ENCODE measurements at places on chromosomes 4 and X.
A peak's percentile ranks its signal among the peaks of the same experiment; 100 is the strongest.

- no peak for DNase-seq
Observed at GRCh38 chrX:38626296-38626695, 65.0 kb downstream of the TSPAN7 start.

DNA sequence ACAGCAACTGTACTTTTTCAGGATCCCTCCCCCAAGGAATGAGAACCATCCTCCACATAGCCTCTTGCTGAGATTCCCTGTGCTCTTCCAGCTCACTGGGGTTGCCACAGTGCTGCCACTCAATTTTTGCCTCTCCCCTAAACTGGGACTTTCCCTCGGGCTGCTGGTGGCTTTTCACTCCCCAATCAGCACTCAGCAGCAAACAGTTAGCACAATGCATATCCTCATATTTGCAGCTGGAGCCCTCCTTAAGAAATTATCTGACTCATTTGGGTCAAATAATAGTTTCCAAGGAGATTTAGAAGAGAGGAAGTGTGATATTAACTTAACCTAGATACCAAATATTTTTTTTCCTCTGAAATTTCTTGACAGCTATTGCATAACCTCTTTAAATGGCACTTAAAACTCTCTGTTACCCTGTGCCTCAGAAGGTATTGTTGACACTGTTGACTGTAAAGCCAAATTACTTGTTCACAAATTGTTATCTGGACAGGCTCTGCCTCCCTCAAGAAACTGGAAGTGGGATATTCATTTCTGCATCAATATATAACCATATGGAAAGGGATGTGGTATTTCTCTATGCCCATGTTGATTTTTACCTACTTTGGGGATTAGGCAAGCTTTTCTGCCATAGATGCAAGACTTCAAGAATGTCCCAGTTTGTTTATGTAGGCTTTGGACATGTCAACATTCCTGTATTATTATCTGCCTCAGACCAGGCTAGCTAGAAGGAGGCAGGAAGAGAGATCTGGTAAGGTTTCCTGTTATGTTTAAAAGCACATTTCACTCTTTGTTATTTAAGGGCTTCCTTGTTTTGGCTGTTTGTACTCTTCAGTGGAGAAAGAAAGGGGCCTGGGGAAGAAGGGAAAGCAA is 58.0 kb downstream of the SEPTIN11 start:
- peak; percentile 32 for DNase-seq

DNA sequence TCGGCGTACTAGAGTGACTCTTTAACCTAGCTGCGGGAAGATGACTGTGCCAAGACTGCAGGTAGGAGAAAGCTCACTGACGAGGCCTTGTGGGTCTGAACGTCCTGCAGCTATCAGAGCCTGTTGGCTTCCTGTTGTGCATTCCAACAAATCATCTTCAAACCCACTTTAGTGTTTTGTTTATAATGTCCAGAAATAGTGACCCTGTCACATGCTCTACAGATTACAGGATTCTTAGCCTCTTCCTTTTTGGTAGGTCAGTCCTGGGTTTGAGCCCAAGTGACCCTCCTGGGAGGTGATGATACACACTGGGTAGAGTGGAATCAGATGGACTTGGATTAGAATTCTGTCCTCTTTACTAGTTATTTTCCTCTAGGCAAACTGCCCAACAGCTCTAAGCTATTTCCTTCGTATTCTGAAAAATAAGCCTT is 33.2 kb downstream of the HTT start:
- DNase-seq, result no peak

GRCh38 chrX:22313766-22314165 is 41.1 kb downstream of the CBLL2 start:
- DNase-seq, result no peak

DNA sequence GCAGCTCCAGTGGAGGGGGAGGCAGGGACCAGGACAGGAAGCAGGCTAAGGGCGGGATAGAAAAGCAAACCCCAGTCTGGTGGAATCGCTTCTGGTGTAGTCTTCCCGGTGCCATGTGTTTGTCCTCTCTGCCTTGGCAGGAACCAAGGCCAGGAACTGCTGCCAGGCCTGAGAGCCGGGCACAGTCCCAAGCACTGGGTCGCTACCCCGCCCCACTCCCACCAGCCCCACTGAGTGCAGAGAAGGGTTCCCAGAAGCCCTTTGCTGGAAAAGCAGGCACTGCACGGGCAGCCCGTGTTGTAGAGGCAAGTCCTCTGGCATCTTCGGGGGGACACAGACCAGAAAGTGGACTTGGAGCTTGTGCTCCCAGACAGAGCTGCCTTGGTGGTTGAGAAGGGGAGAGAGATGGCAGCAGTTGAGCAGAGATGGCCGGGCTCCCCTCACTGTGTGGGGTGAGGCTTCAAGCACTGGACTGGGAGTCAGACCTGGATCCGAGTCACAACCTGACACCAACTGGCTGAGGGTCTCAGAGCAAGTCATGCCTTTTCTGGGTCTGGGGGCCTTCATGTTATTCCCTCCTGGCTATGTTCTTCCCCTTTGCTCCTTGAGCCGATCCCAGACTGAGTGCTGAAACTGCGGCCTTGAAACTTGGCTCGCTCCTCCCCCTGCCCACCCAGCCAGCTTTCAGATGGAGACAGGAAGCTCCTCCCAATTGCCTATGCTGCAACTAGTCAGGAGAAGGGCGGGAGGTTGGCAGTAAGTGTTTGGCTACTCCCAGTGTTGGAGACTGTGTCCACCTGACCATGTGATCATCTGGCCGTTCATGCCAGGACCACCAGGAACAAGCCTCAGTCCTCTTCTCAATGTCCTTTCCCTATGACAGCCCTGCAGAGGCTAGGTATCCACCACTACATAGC is 59.7 kb upstream of the MTM1 start:
- DNase-seq, result no peak

DNA sequence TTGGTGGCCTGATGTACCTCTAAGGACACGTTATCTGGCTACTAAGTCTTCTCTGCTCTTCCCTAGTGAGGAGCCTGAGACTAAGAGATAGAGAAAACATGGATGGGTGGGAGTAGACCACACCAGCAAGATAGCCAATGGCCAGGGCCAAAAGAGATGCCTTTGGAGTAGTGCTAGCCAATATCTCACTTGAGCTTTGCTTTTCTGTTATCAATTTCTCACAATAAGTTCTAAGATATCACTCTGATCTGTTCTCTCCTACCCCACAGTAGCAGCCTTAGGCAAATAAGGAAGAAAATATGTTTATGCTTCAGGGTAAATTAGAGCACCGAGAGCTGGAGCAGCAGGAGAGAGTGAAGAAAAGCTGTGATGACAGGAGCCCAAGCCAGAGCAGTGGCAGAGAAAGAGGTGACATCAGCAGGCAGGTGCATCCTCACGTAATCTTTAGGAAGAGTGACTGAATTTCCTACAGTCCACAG is 343.9 kb upstream of the NOCT start:
- DNase-seq, result no peak

All from stimulated activated CD4-positive, alpha-beta T cell treated with anti-CD3 and anti-CD28 coated beads, Interleukin-4, amount 100 ng/mL, for 24 hours (primary cell).